ENCODE measurements at places on chromosomes 4 and X.

DNA sequence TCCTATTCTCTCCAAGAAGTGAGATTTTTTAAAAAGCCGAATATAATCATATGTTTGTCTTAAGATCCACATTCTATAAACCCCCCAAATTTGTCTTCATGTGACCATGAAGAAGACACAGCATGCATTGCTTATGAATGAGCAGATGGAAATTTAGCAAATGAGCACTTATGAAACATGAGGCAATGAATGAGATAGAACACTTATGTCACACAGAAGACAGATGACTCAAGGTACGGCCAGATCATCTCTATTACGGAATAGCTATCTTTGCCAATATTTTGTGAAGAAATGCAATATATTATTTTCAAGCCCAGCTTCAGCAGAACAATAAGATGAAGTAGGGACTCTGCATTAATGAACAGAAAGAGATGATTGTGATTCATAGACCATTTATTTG is 21.4 kb downstream of the PHEX start:
- DNase-seq = no peak

DNA sequence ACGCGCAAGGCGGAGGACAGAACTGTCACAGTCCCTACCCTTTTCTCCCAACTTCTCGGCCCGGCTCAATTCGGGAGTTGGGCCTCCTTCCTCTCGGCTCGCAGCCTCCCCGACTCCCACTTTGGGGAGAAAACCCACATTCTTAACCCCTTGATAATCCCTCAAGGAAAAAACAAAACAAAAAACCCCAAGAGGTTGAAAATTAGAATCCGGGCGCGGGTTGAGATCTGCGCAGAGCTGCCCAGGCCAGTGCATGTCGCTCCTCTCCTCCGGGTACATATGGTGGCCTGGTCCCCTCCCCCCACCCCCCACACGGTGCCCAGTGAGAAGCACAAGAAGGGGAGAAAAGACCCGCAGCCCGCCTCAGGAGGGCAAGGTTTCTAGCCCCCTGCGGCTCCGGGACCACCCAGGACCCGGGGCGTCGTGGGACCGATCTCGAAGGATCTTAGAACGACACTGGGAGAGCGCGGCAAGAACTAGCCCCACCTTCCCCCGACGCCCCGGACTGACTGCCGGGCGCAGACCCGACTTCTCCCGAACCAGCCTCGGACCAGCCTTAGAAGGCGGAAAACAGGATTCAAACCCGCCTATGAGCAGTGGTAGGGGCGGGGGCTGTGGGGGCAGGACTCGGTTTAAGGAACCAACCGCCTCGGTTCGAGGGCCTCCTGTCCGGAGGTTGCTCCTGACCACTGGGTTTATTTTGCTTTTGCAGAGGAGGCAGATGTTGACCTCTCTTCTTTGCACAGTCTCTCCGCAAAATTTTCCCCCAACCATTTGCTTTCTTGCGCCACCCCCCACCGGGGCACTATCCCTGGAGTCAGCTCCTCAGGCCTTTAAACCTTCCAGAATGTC is 2.5 kb upstream of the PDGFRA start:
- DNase-seq = no peak

DNA sequence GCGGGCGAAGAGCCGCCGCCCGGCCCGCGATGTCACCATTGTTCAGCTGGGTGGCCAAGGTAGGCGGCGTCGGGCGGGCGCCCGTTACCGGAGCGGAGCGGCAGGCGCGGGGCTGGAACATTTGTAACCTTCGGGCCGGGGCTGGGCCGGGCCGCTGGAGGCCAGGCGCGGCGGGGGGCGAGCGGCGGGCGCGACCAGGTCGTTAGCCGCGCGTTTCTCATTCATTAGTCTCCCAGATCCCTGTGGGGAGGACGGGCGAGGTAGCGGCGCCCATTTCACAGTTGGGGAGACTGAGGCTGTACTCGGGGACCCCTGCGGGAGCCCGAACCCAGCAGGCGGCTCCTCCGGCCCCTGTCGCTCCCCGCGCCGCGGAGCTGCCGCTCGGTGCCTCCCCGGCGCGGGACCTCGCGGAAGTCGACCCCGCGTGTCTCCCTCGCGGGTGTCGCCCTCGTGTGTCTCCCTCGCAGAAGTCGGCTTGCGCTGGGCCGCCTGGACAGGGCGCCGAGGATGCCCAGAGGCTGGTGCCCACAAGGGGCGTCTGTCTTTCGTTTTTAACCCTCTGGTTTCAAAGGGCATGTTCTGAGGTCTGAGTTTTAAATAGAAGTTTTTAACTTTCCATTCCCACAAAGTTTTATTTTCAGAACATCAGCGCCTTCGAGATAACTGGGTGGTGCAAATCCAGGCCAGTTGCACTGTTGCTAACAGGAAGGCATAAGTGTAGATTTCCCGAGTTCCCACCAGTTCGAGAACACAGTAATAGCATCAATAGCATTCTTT is 17.5 kb downstream of the PTTG2 start:
- peak; percentile 39 for DNase-seq

- DNase-seq = no peak
Observed at GRCh38 chrX:9873360-9873759, 87.1 kb downstream of the SHROOM2 start.
